ENCODE measurements at places on chromosomes 13 and 19. TPM values are rescaled to one million over a fixed set of nuclear protein-coding genes. Genes with fewer than 3 reads are reported as not detected.

GRCh38 chr13:29059800-29060199 lies 239.7 kb downstream of the MTUS2 start:
- no peak for DNase-seq

- no peak for DNase-seq
These were observed 1425.7 kb upstream of the SLC10A2 start for GRCh38 chr13:104491916-104492315.

Gene CYP4F12
- 0.27 TPM for total RNA-seq

Gene RAB20
- 2.7 TPM for total RNA-seq

GRCh38 chr13:95480131-95480545 lies 72.4 kb upstream of the CLDN10 start:
- DNase-seq = no peak

- no peak for DNase-seq
These were observed 54.6 kb downstream of the ARHGAP35 start for GRCh38 chr19:46915386-46915785.

All from hematopoietic multipotent progenitor cell (in vitro differentiated cells).